ENCODE measurements at places on chromosomes 12 and 14. TPM values are rescaled to one million over a fixed set of nuclear protein-coding genes. Genes with fewer than 3 reads are reported as not detected.

The SDS gene
- total RNA-seq = not detected

The ENO2 gene
- 45.2 TPM for total RNA-seq

The IL26 gene
- total RNA-seq = not detected

The P2RX2 gene
- total RNA-seq = not detected

The SOAT2 gene
- total RNA-seq = not detected

The WSCD2 gene
- total RNA-seq = not detected

The RASSF9 gene
- total RNA-seq = 0.08 TPM

The CMKLR1 gene
- 0.13 TPM for total RNA-seq

The PIANP gene
- 0.52 TPM for total RNA-seq

The DLK1 gene
- not detected for total RNA-seq

The PPP4R4 gene
- total RNA-seq = 8.5 TPM

The CAPZA3 gene
- total RNA-seq = not detected

The PRPH gene
- not detected for total RNA-seq

The NANOG gene
- not detected for total RNA-seq

The KRT73 gene
- not detected for total RNA-seq

The PLEKHG7 gene
- total RNA-seq = 0.13 TPM

The RAD51AP1 gene
- 4.9 TPM for total RNA-seq

The KRT6C gene
- not detected for total RNA-seq

The EML1 gene
- total RNA-seq = 7.8 TPM

The ARHGDIB gene
- 4.0 TPM for total RNA-seq

The DRAM1 gene
- 12.8 TPM for total RNA-seq

The IL22 gene
- not detected for total RNA-seq

The GYS2 gene
- not detected for total RNA-seq

The EIF2S3B gene
- total RNA-seq = 1.3 TPM

The KRT5 gene
- total RNA-seq = 4.1 TPM

The TPH2 gene
- total RNA-seq = not detected

The CLEC6A gene
- total RNA-seq = not detected

The GNPTAB gene
- total RNA-seq = 19.2 TPM

The AMN gene
- total RNA-seq = 0.08 TPM

The SLC35F4 gene
- total RNA-seq = not detected

The TMEM121 gene
- total RNA-seq = 12.6 TPM

The ZDHHC22 gene
- not detected for total RNA-seq

The SERPINA9 gene
- not detected for total RNA-seq

The IPO4 gene
- total RNA-seq = 24.0 TPM

The BIN2 gene
- total RNA-seq = not detected

The BATF gene
- not detected for total RNA-seq

The RFLNA gene
- total RNA-seq = 0.08 TPM

The PTPRR gene
- total RNA-seq = not detected

The LRIG3 gene
- total RNA-seq = 26.6 TPM

The KIF26A gene
- 1.2 TPM for total RNA-seq

The VASH1 gene
- total RNA-seq = 7.2 TPM

The TRHDE gene
- total RNA-seq = 16.8 TPM

The RDH11 gene
- total RNA-seq = 114 TPM

The FGF23 gene
- total RNA-seq = not detected

The MGAT4C gene
- total RNA-seq = under 0.01 TPM

The LBHD2 gene
- total RNA-seq = not detected

The CYP27B1 gene
- 0.26 TPM for total RNA-seq

The LLPH gene
- total RNA-seq = 11.3 TPM

The SYT1 gene
- total RNA-seq = 12.0 TPM

The CCNB1IP1 gene
- 116 TPM for total RNA-seq

The ADAMTS20 gene
- 0.24 TPM for total RNA-seq

The HSP90AA1 gene
- 375 TPM for total RNA-seq

The WBP11 gene
- 21.1 TPM for total RNA-seq

The KCNMB4 gene
- 1.4 TPM for total RNA-seq

The SCN8A gene
- total RNA-seq = 3.7 TPM

The FAIM2 gene
- total RNA-seq = 3.5 TPM

The TMEM229B gene
- not detected for total RNA-seq

Data from epithelial cell of alveolus of lung (primary cell).